Islet precursor cell (in vitro differentiated cells): ENCODE measurements at places on chromosomes 4 and X.

DNA sequence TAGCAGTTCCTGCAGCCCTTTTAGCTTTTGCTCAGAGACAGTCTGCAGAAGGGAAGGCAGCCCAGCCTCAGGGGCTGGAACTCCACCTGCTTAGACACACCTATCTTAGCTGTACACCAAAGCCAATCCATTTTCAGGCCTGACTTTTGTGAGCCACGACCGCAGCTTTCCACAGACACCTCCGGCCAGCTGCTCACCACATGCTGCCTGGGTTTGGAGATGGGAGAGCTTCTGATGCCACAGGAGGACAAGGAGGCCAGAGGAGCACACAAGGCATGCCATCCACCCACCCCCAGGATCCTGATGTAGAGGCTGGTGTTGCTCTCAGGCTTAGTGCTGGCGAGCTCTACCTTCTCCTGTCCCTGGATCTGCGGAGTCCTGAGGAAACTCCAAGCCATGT, 141.8 kb upstream of the NALF2 start:
- DNase-seq: no peak

DNA sequence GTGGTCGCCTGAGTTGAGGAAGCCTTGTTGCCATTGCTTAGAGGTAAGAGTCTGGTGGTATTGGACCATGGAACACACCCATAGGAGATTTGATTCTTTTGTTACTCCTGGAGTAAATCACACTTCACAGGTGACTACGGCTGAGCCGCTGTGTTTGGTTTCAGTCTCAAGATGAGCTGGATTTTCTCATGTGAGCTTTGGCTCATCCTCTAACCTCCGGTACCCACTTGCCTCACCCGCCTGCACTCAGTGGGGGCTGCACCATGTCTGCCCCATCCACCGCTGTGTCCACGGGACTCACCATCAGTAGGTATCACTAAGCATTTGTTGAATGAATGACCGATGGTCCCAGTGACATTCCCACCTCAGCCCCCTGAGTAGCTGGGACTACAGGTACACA, 52.7 kb downstream of the HTT-AS start:
- peak; percentile 26 for DNase-seq

DNA sequence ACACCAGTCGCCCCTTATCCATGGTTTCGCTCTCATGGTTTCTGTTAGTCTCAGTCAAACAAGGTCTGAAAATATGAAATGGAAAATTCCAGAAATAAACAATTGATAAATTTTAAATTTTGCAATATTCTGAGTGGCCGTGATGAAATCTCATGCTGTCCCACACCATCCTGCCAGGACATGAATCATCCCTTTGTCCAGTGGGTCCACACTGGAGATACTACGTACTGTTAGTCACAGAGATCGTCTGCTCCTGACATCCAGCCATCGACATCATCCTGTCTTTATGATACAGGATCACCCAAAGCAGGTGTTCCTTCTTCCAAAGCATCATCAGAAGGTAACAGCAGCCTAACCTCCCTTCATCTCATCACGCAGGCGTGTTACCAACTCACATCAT, 76.5 kb upstream of the MSX1 start:
- DNase-seq: no peak

GRCh38 chrX:41334363-41335197, 618 bp downstream of the DDX3X start:
- peak; percentile 82 for DNase-seq

DNA sequence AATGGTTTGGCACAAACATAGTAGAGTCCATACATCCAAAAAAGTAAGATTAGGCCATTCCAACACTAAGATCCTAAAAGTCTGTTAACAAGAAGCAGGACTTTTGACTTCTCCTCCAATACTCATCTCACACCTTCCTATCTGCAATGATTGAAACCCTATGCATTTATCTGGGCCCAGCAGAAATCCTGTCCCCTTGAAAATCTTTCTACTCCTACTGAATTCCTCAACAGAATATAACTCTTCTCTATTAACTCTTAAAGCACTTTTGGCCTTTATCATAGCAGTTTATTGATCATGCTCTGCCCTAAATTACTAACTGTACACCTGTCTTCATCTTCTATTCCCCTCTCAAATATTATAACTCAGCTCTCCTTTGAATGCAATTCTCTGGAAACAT, 4.6 kb downstream of the G3BP2 start:
- DNase-seq: no peak

- no peak for DNase-seq
These were observed 46.4 kb downstream of the GPAT3 start for GRCh38 chr4:83582289-83582785.

- DNase-seq: no peak
These were observed 102.3 kb downstream of the PSAPL1 start for GRCh38 chr4:7332216-7333023.

GRCh38 chr4:2352171-2352570, 66.3 kb downstream of the ZFYVE28 start:
- DNase-seq: peak; percentile 26

- DNase-seq: no peak
These were observed 27.7 kb downstream of the METTL14 start for GRCh38 chr4:118712872-118713271.

DNA sequence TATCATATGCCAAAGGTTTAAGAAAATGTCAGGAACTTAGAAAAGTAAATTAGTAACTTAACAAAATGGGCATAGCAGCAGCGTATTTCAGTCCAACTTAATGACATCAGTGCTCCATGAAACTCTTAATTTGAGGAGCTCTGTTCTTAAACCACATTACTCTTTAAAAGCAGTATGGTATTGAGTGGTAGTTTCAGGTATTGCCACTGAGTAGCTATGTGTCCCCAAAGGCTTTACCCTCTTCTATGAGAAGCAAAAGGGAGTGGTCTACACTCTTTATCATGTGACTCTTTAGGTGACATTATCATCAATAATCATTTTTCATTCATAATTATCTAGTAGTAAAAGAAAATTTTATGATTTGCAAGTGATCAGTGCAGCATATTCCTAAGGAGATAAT, 158.3 kb downstream of the STIM2 start:
- no peak for DNase-seq

GRCh38 chr4:119655111-119655837, 26.7 kb upstream of the PDE5A start:
- no peak for DNase-seq

GRCh38 chr4:13169731-13170525, 314.2 kb downstream of the RAB28 start:
- no peak for DNase-seq

- DNase-seq: no peak
These were observed 6.2 kb upstream of the AFF1 start for GRCh38 chr4:86928400-86929255.

- no peak for DNase-seq
These were observed 86.4 kb downstream of the LDB2 start for GRCh38 chr4:16812041-16812440.

GRCh38 chrX:70168238-70169188, 8.8 kb upstream of the DGAT2L6 start:
- DNase-seq: peak; percentile 87

DNA sequence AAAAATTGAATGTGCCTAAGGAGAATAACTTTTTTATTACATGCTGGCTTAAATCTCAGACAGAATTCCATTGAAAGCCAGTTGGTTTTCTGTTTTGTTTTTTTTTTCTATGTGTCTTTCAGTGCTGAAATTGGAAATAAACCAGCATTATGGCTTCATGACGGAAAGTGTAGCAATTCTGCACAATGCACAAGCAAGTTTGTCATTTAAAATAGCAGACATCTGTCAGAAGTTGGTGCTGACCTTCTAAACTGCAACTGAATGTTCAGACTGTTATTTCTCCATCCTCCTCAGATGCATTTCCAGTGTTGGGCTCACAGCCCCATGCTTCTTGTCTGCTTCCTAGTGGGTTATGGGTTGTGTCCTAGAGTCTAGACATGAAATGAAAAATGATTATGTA, 107.2 kb upstream of the LIMCH1 start:
- no peak for DNase-seq

DNA sequence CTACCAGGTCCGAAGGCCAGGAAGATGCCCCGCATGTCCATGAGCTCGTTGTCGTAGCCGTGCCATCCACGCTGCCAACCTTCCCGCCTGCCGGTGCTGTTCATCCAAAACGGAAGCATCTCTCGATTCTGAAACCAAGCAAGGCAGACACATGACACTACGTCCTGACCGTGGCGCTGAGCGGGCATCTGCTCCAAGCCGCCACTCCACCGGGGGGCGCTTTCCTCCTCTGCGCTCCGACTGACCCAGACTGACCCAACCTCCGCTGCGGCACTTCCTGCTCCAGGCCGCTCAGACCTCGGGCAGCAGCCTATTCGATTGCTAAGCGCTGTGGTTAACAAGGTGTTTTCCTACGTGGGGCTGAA, 120.5 kb downstream of the ENPP6 start:
- peak; percentile 78 for DNase-seq

GRCh38 chr4:183399126-183399522, 45.3 kb upstream of the CDKN2AIP start:
- peak; percentile 46 for DNase-seq
